Hepatocyte (in vitro differentiated cells): ENCODE measurements at places on chromosomes 2 and 18. TPM values are rescaled to one million over a fixed set of nuclear protein-coding genes. Genes with fewer than 3 reads are reported as not detected.

The SLC39A6 gene
- 53.6 and 59.6 TPM in 2 replicates for total RNA-seq

GRCh38 chr2:104938231-104938941 is 84.5 kb downstream of the POU3F3 start:
- no peak for DNase-seq

The IGFBP5 gene
- 190 and 232 TPM in 2 replicates for total RNA-seq

- DNase-seq = no peak
Measured at GRCh38 chr2:86064006-86064405, 41.7 kb downstream of the POLR1A start.

GRCh38 chr18:48519431-48520100 is 19.3 kb upstream of the CTIF start:
- DNase-seq = no peak

- no peak for DNase-seq
Measured at GRCh38 chr18:79615586-79615985, 64.0 kb upstream of the CTDP1 start.

- peak; percentile 79 for DNase-seq
Measured at GRCh38 chr2:100197631-100198153, 55.3 kb upstream of the AFF3 start.

DNA sequence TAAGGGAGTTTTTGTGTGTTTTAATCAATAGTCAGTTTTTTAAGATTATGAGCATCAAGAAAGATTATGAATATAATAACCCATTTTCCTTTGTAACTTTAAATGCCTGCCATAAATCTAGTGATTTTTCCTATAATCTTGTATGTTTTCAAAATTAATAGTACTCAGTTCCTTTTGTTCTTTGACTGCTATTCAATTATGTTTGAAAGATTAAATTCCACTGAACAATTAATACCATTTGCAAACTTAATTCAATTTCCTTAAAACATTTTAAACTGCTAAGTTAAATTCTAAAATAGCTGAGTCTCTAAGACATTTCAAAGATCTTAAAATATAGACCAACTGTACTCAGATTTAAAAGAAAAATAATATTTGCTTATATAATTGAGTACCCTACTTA is 1173.9 kb upstream of the TMEFF2 start:
- DNase-seq = no peak

GRCh38 chr2:112540906-112541305 is 1.4 kb upstream of the POLR1B start:
- no peak for DNase-seq
